ENCODE measurements at places on chromosomes 16 and 17.

GRCh38 chr16:81796035-81796434 lies 16.9 kb downstream of the PLCG2 start:
- no peak for ATAC-seq

- no peak for ATAC-seq
Observed at GRCh38 chr16:87638736-87639135, 36.4 kb downstream of the JPH3 start.

GRCh38 chr16:25580041-25580440 lies 111.7 kb upstream of the HS3ST4 start:
- ATAC-seq, result no peak

- no peak for ATAC-seq
Observed at GRCh38 chr17:38690386-38690785, 14.7 kb upstream of the MLLT6 start.

DNA sequence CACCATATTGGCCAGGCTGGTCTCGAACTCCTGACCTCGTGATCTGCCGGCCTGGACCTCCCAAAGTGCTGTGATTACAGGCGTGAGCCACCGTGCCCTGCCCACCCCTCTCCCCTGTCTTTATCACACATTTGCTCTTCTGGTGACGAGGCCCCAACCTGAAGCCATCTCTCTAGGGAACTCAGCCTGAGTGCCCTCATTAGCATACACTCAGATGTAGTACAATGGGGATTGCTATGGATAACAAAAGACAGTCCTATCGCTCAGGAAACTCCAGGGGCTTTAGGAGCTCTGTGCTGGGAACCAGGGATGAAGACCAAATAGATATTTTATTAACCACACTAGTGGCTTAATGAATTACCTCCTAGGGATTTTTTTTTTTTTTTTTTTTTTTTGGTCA lies 100.7 kb downstream of the MARF1 start:
- no peak for ATAC-seq

- ATAC-seq, result peak; percentile 83
Observed at GRCh38 chr17:16353317-16354174, at the start of gene CENPV. Gene CENPV, minus strand, starts transcription at chr17:16353469. Its CDS starts 33 bp downstream, at chr17:16353436.

GRCh38 chr16:70692873-70693671 lies 7.2 kb upstream of the MTSS2 start:
- ATAC-seq, result no peak

DNA sequence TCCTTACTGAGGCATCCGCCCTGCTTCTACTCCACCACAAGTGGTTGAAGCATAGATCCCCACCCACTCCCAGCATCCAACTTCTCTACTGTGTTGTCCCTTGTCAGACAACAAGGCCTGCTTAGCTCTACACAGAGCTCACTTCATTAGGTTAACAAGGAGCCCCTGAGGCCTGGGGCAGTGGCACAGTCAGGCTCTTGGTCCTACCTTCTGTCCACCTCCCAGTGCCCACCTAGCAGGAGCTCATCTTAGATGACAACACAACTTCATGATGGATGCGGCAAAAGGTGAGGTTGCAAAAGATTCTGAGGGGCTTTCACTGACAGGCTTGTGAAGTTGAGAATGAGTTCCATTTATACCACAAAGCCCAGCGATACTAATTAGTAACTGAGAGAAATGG lies 432.0 kb upstream of the CDH5 start:
- ATAC-seq, result no peak

Measured in activated T-helper 17 cell treated with anti-CD3 and anti-CD28 coated beads, Interleukin-2, amount 50 U/mL, for 72 hours (primary cell).